ENCODE measurements at places on chromosomes 12 and 14.
A peak's percentile ranks its signal among the peaks of the same experiment; 100 is the strongest.

DNA sequence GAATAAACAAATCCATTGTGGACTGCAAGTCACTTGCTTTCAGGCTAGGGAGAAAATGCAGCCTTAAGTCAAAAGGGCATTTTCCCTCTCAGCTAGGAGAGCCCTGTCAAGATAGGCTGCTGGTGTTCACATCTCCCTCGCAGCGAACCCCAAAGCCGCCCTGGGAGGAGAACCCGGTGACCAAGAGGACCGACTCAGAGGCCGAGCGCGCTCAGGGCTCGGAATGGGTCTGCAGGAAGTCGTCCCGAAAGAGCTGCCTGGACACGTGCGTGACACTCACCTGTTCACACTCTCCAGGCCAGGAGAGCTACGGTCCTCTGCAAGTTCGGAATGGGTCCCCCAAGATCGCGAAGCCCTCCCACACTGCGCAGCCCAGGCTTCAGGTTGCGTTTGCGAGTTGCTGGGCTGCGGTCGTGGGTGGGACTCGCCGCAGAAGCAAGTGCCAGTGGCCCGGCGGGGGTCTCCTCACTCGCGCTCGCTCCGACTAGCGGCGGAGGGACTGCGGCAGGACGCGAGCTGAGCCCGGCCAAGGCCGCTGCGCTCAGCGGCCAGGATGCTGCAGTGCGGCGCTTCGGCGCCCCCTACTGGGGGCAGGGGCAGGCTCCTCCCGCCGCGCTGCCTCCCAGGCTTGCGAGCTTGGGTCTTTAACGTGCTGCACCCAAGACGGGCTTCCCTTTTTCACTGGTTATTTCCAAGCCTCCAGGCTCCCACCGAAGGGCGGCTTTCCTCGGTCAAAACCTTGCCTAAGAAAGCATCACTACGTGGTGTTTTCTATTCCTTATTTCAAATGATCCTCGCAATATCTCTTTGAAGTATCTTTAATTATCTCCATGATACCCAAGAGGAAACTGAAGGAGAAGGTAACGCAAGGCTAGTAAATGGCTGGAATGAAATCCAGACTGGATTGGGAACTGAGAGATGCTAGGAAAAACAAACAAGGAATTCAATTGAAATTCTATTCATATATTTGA is at the start of gene RERG:
Gene RERG (minus strand): TSS at position 503 of the 971 bp plus-strand sequence. CDS start 3,928 bp downstream, outside the sequence.
- peak; percentile 92 for DNase-seq

- DNase-seq: no peak
Observed at GRCh38 chr14:77316872-77317301, 3.8 kb downstream of the POMT2 start.

- DNase-seq: no peak
Observed at GRCh38 chr12:47975036-47975620, 11.7 kb downstream of the TMEM106C start.

DNA sequence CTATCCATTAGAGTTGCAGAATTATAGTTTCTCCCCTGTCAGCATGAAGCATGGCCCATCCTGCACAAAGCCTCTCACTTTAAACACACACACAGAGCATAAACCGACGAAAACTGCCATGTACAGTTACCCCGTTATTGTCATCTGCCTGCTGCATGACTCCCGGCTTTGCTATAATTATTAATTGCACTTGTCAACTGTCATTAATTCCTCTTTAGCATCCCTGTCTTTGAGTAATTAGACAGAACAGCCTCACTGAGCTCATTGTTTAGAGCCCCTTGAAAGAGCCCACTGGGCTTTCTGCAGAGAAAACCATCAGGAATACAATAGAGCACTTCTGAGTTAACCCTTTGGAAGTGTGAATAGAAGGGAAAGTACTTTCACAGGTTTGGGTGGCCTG is 307.2 kb upstream of the SOX5 start:
- DNase-seq: peak; percentile 7

GRCh38 chr12:63276537-63277365 is 125.8 kb upstream of the AVPR1A start:
- peak; percentile 75 for DNase-seq
